Common myeloid progenitor, CD34-positive (primary cell): ENCODE measurements at places on chromosomes 6 and 20.

DNA sequence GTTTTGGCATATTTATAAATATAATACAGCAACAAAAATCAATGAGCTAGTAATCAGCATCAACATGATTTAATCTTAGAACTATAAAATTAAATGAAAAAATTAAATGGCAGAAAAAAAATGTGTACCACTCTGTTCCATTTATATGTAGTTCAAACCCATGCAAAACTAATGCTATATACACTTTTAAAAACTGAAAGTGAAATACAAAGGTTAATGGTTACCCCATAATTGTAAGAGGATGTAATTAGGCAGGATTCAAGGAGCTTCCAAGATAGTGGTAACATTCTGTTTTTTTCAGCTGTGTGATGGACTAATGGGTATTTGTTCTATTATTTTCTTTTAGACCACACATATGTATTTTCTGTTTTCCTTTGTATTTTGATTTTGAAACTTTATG lies 492.1 kb downstream of the UTRN start:
- DNase-seq = no peak

- no peak for DNase-seq
Measured at GRCh38 chr6:113616701-113617274, 240.4 kb upstream of the MARCKS start.

DNA sequence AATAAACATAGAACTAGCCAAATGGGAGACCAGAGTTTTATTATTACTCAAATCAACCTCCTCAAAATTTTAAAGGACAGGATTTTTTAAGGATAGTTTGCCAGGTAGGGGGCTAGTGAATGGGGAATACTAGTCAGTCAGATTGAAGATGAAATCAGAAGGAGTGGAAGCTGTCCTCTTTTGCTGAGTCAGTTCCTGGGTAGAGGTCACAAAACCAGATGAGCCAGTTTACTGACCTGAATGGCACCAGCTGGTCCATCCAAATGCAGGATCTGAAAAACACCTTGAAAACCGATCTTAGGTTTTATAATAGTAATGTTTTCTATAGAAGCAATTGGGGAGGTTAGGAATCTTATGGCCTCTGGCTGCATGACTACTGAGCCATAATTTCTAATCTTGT lies 558.2 kb downstream of the PKHD1 start:
- DNase-seq = no peak

GRCh38 chr6:14000901-14001300 lies 76.1 kb downstream of the RNF182 start:
- DNase-seq = no peak

DNA sequence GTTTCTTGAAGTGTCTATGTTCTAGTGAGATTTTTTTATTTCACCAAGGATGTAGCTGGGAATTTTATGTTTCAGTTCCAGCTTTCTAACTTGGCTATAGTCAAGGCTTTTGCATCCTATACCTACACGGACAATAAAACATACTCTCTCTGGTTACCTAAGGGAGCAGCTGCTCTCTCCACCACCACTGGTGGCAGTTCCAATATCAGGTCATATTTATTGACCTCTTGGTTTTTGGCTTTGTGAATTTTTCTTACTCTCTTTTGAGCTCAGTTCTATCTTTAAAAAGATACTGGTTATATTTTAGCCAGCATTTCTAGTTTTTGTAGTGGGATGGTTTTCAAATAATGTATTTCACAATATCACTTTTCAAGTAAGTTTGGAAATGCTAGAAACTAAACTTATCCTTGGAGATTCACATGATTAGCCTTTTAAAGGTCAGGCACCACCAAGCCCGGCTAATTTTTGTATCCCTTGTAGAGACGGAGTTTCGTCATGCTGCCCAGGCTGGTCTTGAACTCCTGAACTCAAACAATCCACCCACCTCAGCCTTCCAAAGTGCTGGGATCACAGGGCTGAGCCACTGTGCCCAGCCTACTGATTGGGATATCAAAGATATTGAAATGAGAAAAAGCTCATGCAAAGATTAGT lies 34.7 kb upstream of the HAO1 start:
- no peak for DNase-seq
